Memory B cell (primary cell): ENCODE measurements at places on chromosomes 16 and 17.

GRCh38 chr16:77168901-77169300 lies 22.1 kb upstream of the MON1B start:
- no peak for DNase-seq

DNA sequence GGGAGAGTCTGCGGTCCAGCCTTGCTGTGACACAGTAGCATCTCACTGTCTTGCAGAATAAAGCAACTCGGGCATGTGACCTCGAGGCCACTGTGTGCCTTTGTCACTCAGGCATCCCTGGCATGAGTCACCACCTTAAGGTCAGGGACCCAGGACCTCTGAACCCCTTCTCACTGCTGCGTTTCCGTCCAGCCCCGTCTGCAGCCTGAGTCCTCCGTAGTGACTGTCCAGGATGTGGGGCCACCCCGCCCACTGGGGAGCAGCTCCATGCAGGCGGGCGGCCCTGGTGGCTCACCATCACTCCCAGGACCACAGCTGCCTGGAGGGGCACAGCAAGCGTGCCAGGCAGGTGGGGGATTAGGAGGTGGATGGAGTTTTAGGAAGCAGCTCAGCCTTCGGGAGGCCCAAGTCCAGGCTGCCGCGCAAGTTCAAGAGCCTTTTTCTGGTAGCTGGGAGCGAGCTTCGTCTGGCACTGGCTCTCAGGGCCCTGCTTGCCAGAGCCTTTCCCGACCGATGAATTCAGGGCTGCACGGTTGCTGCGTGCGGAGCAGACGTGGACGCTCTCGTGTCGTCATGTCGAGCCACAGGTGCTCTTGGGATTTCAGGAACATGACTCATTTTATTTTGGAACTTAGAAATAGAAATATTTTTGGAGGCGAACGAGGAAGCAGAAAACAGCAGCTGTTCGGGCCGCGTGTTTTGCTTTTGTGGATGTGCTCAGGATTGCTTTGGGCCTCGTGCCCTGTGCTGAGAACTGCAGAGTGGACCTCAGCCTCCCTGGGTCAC lies 16.8 kb downstream of the KCTD5 start:
- DNase-seq: no peak

DNA sequence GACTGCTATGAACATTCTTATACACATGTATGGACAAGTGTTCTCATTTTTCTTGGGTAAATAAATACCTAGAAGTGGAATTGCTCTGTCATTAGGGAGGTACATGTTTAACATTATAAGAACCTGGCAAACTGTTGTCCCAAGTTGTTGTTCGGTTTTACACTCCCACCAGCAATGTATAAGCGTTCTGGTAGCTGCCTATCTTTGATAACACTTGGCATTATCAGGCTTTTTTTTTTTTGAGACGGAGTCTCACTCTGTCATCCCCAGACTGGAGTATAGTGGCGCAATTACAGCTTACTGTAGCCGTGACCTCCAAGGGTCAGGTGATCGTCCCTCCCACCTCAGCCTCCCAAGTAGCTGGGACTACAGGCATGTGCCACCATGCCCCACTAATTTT lies 16.3 kb downstream of the ATAD5 start:
- no peak for DNase-seq

DNA sequence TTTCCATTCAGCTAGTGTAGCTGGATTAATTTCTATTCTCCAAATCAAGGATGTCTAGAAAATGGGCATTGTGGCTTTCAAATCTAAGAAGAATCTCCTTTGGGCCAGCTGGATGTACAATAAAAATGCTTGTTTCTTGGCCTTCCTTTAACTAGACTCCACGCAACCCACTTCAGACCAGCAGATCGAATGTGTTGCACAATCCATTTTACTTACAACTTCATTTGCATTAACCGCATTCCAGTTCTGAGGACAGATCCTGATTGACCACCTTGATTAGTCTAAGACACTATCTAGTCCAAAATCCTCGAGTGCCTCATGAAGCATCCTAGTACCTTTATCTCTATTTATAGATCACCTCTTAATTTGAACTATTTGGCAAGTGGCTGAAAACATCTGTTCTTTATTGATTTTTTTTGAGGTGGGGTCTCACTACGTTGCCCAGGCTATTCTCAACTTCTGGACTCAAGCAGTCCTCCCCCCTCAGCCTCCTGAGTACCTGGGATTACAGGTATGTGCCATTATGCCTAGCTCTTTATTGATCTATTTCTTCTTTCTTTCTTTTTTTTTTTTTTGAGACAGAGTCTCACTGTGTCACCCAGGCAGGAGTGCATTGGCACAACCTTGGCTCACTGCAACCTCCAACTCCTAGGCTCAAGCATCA lies 20.3 kb upstream of the HAS3 start:
- DNase-seq: no peak

DNA sequence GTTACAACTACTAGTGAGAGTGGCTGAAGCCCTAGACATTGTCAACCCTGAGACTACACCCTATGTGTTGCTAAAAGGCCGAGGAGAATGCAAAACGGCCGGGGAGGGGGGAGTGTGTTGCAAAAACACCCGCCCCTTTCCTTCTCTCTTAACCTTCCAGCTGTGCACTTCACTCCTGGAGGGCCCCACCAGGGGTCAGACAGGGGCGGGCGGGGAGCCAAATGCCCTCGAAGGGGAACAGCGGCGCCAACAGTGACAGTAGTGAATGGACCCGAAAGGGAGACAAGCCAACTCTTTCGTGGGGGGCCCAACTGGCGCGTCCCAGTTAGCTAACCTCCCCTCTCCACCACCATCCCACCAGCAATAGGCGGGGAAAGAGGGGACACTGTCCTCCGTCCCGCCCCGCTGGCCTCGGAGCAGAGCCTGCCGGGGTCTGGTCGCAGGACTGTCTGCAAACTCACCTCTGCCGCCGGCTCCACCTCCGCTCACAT lies 352 bp downstream of the MARF1 start:
- DNase-seq: peak; percentile 91

- no peak for DNase-seq
Observed at GRCh38 chr16:9658586-9658985, 523.6 kb downstream of the GRIN2A start.

GRCh38 chr16:85366031-85366763 lies 246.9 kb upstream of the GSE1 start:
- DNase-seq: no peak

DNA sequence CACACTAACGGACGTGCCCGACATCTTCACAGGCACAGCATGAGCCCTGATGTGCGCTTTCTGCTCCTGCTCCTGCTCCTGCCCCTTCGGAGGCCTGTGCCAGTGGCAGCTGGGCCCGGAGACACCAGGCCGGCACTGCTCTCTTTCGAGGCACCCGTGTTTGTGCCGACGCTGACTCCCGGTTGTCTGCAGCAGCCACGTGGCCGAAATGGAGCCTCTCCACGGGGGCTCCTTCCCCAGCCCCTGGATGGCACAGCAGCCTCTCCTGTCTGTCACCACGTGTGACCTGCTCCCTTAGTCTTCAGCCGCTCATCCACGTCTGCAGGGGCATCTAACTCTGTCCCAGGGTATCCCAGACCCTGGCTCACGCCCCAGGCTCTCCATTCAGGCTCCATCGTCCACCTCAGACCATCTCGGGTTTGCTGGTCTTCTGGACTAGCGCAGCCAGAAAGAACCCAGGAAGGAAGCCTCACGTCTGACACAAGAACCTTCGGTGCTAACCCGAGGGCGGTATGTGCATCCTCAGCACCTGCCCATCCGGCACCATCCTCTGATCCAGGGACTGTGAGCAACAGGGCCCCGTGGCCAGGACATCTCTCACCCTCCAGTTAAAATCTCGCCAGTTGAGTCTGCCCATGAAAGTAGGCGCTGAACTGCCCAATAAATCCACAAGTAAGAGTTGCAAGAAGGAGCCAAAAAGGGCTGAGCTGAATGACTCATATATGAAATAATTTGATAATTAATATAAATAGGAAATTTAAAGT lies 4.2 kb upstream of the RPH3AL start:
- DNase-seq: no peak

GRCh38 chr17:60695960-60696359 lies 18.3 kb downstream of the BCAS3 start:
- DNase-seq: no peak

- DNase-seq: no peak
Observed at GRCh38 chr16:54930005-54930868, at the start of gene IRX5. IRX5 (plus strand) TSS chr16:54930865; CDS start chr16:54931199, 334 bp downstream.
